Smooth muscle cell of the coronary artery (primary cell): ENCODE measurements at places on chromosomes 11 and 22. TPM values are rescaled to one million over a fixed set of nuclear protein-coding genes. Genes with fewer than 3 reads are reported as not detected.

Gene TEX12
- total RNA-seq = 0.15 TPM in 1 of 2 replicates, not detected in the other

Gene ESAM
- 0.23 and 3.8 TPM in 2 replicates for total RNA-seq

Gene TSKU
- total RNA-seq = 6.2 and 9.9 TPM in 2 replicates

Gene PGA5
- 1.1 TPM in 1 of 2 replicates, not detected in the other for total RNA-seq

Gene DSCAML1
- not detected in 2 replicates for total RNA-seq

Gene MRGPRF
- total RNA-seq = 2.1 and 23.3 TPM in 2 replicates

Gene FAM111B
- 0.12 and 2.6 TPM in 2 replicates for total RNA-seq

Gene SCN4B
- not detected in 2 replicates for total RNA-seq

Gene TIMM10B
- total RNA-seq = 29.0 and 42.4 TPM in 2 replicates

Gene PIWIL4
- 3.5 and 9.9 TPM in 2 replicates for total RNA-seq

Gene TRPM5
- not detected in 2 replicates for total RNA-seq
